ENCODE measurements at places on chromosomes 4 and X.
A peak's percentile ranks its signal among the peaks of the same experiment; 100 is the strongest.

- DNase-seq: peak; percentile 20
Observed at GRCh38 chr4:2260344-2261109, 1.4 kb downstream of the MXD4 start.

DNA sequence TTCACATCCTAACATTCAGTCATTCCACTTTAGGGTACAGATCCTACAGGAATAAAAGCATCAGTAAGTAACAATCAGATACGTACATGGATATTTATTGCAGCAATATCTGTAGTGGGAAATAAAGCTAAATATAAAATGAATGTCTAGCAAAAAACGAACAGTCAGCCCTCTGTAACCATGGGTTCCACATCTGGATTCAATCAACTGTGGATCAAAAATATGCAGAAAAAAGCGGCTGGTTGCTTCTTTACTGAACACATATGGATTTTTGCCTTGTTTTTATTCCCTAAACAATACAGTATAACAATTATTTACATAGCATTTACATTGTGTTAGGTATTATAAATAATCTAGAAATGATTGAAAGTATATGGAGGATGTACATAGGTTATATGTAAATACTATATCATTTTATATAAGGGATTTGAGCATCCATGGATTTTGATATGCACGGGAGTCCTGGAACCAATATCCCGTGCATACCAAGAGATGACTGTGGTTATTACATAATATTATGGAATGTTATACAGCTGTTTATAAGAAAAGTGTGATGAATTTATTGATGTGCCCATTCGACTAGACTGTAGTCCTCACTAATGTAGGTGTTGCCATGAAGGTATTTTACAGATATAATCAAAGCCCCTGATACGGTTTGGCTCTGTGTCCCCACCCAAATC is 132.8 kb downstream of the ARHGEF9 start:
- no peak for DNase-seq

DNA sequence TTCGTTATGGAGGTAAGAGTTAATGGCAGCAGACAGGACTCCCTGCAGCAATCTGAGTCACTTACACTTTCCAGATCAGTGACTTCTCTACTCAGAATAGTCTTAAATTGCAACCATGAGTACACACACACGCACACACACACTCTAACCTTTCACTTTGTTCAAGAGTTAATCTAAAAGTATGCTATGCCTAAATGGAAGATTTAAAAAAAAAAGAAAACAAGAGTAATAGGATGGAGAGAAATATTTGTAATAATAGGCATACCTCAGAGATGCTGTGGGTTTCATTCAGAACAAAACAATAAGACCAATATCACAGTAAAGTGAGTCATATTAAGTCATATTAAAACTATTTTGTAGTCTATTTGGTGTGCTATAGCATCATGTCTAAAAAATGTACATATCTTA is 969.1 kb upstream of the PCDH10 start:
- DNase-seq: no peak

GRCh38 chr4:118014831-118015230 is 19.5 kb upstream of the NDST3 start:
- DNase-seq: no peak

DNA sequence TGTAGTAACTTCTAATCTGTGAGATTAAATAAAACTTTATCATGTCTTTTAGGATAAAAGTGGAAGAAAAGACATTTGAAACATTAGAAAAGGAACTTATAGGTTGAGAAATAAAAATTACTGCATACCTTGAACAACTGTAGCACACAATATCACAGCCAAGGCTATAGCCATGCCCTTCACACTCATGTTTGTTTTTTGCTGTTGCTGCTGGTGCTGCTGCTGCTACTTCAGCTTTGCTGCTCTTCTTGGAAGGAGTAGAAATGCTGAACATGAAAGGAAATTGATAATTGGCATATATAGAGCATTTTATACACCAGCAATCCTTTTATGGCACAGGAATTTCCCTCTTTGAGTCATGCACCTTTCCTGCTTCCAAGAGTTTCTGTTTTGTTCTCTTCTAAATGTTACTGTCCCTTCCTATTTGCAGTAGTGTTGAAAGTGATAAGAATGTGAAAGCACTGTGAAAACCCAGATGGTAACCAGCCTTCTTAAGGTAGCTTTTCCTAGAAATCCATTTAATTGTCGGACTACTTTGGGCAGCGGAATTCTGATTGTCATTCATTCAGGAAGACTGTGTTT is at the start of gene CXCL11:
Gene CXCL11, minus strand, starts transcription at position 272 of the 582 bp plus-strand sequence. Its CDS starts 83 bp downstream, at position 189.
- DNase-seq: no peak

DNA sequence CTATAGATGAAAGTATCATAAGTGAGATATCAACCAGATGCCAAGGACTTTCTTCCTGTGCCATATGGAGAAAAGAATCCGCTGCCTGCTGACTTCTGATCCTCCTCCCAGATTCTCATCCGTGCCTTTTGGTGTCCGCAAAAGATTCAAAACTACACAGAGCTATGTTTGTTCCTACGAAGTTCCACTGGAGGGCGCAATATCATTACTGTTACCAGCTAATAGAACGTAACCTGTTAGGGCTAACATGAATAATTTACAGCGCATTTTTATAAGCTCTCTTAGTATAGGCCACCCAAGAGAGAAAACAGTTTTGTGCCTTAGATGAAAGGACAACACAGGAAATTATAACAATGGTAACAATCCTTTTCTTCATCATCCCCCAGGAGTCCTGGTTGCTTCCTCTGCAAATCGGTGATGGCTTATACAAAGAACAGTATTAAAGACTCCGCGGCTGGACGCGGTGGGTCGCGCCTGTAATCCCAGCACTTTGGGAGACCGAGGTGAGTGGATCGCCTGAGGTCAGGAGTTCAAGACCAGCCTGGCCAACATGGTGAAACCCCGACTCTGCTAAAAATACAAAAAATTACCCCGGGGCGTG is 22.8 kb upstream of the CENPVL3 start:
- no peak for DNase-seq

- no peak for DNase-seq
Observed at GRCh38 chrX:7316280-7316679, 168.3 kb upstream of the PUDP start.

GRCh38 chr4:112889619-112890527 is 159.6 kb upstream of the ANK2 start:
- DNase-seq: no peak

- DNase-seq: no peak
Observed at GRCh38 chr4:27278615-27279375, 418.2 kb downstream of the STIM2 start.

DNA sequence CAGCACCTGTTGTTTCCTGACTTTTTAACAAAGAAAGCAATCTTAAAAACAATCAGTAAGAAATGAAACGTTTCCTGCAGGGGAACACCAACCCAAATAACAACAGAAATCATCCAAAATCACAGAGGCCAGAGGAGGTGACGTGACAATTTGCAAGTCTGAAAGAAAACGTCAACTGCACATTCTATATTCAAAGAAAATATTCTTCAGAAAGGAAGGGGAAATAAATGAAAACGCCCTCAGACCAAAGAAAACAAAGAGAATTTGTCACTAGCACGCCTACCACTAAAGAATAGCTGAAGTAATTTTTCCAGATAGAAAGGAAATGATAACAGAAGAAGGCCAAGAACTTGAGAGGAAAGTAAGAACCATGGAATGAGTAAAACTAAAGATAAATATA is 74.4 kb downstream of the CASP3 start:
- DNase-seq: no peak

DNA sequence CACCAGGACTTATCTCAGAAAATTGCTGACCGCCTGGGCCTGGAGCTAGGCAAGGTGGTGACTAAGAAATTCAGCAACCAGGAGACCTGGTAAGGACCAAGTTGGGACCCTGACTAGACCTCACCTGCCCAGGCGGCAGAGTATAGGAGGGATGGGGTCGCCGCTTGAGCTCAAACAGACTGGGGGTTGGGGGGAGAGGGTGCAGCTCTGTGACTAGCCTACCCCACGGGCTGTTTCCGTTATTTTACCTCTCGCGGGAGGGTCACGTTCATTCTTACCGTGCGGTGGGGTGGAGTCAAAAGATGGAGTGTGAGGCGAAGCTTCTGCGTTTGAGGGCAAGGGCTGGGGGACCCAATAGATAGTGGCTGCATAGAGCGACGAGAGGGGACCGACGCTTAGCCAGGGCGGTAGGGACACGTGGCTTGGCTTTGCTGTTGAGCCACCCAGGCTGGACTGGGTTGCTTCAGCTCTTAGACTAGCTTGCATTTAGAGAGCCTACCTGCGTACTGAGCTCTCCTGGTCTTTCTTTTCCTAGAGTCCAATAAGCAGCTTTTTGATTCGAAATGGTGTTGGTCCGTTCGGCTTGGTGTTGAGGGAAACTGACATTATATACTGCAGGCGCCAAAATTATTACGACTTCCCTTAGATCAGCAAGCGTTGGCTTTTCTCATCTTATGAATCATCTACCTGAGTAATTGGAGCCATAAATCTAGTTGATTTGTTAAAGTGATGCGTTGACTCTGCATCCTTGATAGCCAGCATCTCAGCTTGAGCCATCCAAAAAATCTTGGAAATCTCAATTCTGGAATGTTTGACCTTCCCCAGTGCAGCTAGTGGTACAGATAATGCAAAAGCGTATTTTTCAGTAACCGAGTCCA is 591 bp downstream of the PRPS1 start:
- DNase-seq: peak; percentile 18

GRCh38 chrX:116930311-116930710 is 467.5 kb upstream of the CT83 start:
- no peak for DNase-seq

GRCh38 chr4:153976954-153977353 is 188.1 kb upstream of the SFRP2 start:
- no peak for DNase-seq

GRCh38 chr4:152265149-152265621 is 270.7 kb downstream of the FBXW7 start:
- DNase-seq: no peak

DNA sequence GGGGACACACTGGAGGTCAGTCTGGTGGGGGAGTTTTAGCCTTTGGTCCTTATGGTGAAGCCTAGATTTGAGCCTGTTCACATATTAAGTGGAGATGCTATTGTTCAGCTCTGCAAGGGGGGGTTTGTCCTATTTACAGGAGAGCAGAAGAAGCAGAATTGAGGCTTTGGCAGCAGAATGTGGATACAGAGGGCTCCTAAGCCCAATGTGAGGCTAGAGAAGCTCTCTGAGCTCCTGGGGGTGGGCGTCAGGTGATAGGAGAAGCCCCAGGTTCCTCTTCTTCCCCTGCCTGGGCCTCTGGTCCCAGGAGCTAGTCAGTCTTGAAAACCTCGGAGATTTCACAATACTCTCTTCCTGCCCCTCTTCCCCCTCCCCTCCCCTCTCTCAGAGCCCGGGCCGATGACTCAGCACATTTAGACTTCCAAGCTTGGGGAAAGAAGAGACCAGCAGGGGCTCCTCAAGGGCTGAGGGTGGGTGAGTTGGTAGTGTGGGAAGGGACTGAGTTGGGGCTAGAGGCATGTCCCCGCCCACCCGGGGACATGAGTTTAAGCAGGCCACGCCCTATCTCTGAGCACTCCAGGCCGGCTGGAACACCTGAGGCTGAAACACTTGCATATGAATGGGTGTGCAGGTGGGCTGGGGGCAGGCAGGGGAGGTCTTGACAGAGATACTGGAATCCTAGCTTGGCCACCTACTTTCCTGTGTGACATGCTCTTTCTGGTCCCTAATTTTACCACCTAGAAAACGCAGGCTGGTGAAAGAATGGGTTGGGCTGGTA is 3.4 kb downstream of the TFE3 start:
- DNase-seq: peak; percentile 26

DNA sequence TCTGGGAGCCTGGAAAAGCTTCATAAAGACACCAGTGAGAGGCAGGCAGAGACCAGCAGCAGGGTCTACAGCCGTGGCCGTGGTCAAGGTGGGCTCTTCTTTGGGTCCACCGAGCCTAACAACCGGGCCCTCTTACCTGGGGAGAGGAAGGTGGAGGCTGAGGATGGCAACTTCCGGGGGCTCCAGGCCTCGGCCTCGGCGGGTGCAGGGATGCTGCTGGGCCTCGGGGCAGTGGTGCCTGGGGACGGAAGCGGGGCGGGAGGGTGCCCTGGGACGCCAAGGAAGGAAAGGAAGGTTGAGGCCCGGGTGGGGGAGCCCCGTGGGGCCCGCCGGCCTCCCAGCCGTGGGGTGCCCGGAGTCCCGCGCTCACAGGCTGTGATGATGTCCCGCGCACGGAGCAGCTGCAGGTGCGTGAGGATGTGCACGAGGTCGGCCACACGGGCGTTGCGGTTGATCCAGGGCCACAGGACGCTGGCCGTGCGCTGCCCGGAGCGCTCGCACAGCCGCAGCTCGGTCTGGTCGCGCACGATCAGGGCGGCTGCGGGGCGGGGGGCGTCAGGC is 561 bp downstream of the IRAK1 start:
- DNase-seq: no peak

- DNase-seq: no peak
Observed at GRCh38 chr4:119498527-119498926, 130.1 kb downstream of the PDE5A start.

DNA sequence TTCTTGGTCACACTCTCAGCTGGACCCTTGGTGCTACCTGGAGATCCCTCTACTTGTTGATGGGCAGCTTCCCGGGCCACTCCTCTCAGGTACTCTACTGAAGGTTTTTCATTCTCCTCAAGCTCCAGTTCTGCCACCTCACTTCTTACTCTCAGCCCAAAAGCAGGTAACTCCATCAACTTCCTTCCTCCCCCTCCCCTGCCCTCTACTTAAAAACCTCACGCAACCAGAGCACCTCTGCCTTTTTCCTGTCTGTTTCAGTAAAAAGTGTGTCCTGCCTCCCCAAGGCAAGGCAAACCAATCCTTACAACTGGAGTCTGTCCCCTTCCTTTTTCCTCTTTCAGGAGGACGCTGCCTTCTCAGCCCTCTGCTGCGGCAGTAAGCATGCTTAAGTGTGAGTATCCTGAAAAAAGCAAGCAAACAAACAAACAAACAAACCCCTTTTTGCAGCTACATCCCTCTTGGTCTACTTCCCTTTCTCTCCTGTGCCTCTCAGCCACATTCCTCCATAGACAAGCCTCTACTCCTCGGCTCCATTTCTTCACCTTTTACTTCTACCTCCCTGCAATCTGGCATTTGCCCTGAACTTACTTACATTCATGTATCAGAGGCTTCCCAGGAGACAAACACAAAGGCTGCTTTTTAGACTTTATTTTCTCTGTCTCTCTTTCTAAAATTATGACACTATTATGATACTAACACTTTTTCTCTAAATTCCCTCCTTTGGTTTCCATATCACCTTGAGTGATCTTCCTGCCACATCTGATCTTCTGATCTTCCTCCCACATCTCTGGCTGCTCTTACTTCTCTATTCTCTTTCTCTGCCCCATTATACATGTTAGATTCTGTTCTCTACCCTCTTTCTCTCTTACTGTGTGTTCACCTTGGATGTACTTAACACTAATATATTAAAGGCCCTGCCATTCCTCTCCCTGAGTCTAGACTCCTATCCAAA is 5.4 kb downstream of the ALPK1 start:
- no peak for DNase-seq

Measured in glutamatergic neuron (in vitro differentiated cells).